ENCODE measurements at places on chromosomes 11 and 22.

DNA sequence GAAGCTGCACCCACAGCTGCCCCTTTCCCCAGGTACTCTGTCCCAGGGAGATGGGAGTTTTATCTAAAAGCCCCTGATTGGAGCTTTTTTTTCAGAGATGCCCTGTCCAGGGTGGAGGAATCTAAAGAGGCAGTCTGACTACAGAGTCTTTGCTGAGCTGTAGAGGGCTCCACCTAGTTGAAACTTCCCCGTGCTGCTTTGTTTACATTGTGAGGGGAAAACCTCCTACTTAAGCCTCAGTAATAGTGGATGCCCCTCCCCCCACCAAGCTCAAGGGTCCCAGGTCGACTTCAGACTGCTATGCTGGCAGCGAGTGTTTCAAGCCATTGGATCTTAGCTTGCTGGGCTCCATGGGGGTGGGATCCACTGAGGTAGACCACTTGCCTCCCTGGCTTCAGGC lies 470.1 kb upstream of the LARGE1 start:
- DNase-seq = no peak

GRCh38 chr11:128146926-128147605 lies 440.3 kb downstream of the ETS1 start:
- no peak for DNase-seq

- DNase-seq = no peak
These were observed 41.4 kb upstream of the B3GAT1 start for GRCh38 chr11:134453441-134453840.

DNA sequence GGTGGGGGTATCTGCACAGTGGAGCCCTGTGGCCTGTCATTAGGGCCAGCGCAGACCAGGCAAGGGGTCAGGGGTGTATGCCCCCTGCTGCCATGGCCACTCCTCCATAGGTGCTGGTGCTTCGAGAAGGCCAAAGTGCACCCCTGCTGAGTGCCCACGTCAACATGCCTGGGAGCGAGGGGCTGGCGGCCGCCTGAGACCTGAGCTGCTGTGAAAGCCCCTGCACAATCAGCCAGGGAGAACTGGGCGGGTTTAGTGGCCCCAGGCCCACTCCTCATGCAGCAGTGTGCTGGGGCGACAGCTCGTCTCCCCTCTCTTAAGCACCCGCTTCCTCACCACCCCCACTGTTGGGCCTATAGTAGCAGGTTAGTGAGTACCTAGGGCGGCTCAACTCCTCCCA lies 14.0 kb downstream of the ZDHHC24 start:
- DNase-seq = no peak

GRCh38 chr11:103091064-103091800 lies 728 bp downstream of the DCUN1D5 start:
- DNase-seq = no peak

DNA sequence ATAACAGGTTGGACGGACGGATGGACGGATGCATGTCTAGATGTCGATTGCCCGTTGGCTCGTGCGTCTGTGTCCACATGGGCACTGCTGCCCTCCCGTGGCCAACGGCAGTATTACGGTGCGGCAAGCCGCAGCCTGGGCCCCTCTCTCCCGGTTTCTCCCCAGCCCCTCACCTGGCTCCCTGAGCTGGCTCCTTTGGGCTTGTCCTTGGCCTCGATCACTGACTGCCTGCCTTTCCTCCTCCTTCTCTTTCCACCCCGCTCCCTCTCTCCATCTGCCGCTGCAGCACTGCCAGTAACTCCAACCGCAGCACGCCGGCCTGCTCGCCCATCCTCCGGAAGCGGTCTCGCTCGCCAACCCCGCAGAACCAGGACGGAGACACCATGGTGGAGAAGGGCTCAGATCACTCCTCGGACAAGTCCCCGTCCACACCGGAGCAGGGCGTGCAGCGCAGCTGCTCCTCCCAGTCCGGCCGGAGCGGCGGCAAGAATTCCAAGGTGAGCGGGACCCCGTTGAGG lies 77.3 kb downstream of the SCN3B start:
- no peak for DNase-seq

GRCh38 chr11:92329646-92330045 lies 105.0 kb downstream of the FAT3 start:
- DNase-seq = no peak

- no peak for DNase-seq
These were observed 20.3 kb upstream of the NFAM1 start for GRCh38 chr22:42452456-42452855.

DNA sequence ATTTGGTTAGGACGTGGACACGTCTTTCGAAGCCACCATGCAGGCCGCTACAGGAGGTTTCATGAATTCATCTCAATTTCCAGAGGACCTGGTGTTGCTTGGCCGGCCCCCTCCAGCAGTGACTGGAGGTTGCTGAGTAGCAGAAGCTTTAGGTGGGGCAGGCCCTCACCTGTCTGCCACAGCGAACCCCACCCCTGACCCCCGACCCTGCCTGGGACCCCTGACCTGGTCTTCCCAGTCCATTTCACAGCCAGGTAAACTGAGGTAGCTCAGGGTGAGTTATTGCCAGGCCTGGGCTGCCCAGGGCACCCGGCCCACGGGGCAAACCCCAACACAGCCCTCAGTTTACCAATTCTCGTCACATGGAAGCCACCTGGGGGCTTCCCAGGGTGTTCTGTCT lies 39.1 kb upstream of the SMIM38 start:
- no peak for DNase-seq

- no peak for DNase-seq
These were observed 2.9 kb downstream of the MYO7A start for GRCh38 chr11:77130763-77131513.
